ENCODE measurements at places on chromosomes 5 and 9.
A peak's percentile ranks its signal among the peaks of the same experiment; 100 is the strongest.

DNA sequence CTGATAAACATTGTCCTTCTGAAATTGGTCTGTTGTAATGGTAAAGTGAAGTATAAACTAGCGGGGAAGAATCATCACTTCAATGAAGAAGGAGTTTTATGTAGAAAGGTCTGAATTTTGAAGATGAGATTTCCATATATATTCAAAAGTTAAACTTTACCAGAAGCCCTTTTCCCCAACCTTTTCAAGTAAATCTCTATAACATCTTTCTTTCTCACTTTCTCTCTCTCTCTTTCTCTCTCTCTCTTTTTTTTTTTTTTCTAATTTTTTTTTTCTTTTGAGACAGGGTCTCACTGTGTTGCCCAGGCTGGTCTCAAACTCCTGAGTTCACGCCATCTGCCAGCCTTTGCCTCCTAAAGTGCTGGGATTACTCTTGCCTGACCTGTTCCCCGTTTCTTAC is 78.7 kb downstream of the NSD1 start:
- DNase-seq, result no peak

DNA sequence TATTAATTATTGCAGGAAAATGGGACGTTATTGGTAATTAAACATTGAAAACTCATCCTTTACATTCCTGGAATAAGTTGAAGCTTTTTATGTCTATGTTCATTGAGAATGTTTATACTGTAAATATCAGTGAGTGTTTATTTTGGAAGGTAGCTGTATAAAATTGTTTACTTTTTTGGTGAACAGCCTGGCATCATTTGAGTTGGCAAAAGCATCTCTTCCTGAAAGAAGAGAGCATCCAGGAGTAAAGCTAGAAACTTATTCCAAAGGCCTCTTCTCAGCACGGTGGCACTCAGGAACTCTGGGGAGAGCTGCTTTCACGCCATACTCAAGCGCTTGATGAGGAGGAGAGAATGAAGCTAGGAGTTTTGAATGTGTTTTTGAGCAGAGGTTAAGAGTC is 79.9 kb downstream of the GAPVD1 start:
- DNase-seq, result no peak

DNA sequence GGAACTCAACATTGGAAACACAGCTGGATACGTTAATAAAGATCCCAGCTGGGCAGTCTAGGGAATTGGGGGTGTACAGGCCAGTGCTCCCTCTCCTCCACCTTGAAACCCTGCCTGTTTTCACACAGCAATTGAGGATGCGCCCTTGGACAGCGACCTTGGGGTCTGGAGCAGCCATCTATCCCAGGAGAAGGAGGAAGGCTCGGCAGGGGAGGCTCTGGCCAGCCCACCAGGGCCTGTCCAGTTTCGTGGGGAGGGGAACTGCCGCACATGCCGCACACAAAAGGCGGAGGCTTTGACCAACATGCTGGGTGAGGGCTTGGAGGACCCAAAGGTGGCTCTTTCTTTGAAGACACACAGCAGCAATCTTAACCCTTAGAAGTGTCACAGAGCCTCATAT is 1.4 kb downstream of the COL23A1 start:
- no peak for DNase-seq

DNA sequence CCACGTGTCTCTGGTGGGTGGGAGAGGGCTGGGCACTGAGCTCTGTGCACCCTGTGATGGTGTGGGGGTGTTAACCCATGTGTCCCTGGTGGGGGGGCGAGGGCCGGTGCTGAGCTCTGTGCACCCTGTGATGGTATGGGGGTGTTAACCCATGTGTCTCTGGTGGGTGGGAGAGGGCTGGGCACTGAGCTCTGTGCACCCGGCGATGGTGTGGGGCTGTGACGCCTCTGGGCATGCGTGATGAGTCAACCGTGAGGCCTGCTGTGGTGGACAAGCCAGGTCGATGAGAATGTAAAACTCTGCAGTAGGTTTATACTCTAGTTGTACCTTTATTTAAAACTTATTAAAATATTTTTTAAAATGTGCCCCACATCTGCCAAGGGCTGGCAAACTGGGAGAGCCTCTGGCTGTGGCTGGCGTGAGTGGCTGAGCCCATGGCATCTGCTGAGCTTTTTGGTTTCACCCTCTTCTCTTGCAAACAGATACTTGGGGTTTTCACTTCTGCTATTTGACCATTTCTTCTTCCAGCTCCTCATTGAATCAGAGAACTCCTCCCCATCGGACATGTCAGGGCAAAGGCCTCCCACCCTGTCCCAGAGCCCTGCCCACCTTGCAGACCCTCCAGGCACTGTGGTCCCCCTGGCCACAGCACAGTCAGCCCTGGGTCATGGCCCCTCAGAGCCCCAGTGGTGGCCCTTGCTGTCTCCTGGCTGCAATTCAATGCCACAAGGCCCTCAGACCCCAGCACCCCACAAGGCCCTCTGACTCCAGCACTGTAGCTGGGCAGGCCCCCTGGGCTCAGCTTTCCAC is 18.5 kb upstream of the EXOC3 start:
- no peak for DNase-seq

GRCh38 chr5:163565931-163566608 is 60.7 kb downstream of the MAT2B start:
- DNase-seq, result no peak

DNA sequence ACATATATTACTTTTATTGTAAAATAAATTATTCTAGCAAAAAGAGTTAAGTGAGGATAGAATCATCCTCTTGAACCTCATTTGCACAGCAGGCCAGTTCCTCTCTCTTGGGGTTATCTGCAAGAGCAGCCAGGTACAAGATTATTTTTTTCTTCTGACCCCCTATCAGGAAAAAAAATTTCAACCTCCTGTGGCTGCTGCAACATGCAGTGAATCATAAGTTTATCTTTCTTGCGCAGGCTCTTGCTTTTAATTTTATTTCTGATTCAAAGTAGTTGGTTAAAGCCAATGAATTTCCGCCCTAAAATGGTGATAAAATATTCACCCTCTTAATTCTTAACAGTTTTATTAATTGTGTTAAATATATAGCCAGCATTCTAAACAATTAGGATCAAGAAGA is 69.7 kb upstream of the PPP3R2 start:
- DNase-seq, result no peak

DNA sequence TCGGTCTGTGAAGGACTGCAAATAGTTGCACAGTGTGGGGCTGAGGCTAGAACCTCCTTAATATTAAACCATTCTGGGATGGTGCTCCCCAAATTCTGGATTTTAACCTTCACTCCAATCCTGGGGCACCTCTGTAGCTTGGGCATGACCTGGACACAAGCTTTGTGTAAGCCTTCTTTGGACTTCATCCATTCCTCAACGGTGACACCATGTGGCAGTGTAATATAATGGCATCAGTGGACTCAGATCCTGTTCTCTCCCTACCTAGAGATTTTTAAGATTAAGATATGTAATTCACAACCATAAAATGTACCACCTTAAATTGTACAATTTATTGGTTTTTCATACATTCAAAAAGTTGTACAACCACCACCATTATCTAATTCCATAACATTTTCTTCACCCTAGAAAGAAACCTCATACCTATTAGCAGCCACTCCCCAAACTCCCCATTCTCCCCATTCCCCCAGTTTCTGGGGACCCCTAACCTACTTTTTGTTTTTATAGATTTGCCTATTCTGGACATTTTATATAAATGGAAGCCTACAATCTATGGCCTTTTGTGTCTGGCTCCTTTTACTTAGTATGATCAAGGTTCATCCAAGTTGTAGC is 4.8 kb upstream of the PLGRKT start:
- peak; percentile 10 for DNase-seq

DNA sequence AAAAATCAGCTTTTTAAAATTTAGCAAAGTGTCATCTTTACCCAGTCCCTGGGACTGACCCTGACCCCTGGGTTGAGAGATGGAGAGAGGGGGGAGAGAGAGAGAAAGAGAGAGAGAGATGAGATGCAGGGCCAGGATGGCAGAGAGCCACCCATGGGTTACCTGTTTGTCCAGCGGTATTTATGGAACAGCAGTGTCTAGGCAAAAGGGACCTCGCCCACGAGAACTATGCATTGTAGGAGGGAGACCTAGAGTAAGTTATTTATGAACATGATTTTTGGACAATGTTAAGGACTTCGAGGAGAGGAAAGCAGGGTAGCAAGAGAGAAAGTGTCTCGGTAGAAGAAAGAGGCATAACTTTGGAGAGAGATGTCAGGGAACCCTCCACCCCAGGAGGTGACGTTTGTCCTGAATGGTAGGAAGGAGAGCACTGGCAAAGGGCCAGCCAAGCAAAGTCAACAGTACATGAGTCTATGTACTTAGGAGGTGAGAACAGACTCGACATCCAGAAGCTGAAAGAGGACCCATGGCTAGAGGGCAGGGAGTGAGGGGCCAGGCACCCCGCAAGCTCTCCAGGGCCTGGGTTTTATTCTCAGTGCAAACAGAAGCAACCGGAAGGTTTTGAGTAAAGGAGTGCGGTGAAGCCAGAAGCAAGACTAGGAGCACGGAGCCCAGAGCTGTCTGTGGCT is 30.5 kb upstream of the MSX2 start:
- DNase-seq, result peak; percentile 1

- DNase-seq, result peak; percentile 88
Observed at GRCh38 chr5:1799602-1800471, at the start of gene MRPL36. MRPL36 (minus strand) TSS chr5:1799837; CDS start chr5:1798935, 902 bp downstream.

GRCh38 chr9:112858625-112859147 is 32.0 kb downstream of the SLC46A2 start:
- DNase-seq, result no peak

DNA sequence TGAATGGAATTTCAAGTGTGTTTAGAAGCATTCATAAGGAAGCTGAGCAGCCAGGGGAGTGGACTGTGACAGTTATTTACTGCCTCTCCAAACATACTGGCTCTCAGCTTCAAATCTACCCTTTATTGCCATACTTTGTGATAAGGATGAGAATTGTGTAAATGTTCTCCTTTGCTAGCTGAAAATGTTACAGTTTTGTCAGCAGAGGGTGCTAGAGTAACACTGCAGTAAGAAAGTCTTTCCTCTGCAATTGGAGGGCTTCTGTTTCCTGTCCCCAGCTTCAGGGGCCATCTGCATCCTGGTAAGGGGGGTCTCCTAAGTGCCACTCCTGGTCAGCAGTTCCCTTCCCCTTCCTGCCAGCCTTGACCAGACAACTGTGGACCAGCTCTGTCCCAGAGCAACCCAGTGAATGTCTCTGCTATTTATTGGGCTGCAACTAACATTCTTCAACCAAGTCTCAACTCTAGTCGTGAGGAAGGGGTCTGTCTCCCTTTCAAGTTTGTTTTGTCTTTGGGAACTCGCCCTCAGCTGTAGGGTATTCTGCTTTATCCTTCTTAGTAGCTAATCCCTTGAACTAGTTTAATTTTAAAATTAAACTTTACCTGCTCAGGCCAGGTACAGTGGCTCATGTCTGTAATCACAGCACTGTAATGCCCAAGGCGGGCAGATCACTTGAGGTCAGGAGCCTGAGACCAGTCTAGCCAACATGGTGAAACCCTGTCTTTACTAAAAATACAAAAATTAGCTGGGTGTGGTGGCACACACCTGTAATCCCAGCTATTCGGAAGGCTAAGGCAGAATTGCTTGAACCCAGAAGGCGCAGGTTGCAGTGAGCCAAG is 45.3 kb downstream of the RAPGEF6 start:
- DNase-seq, result peak; percentile 4

GRCh38 chr9:90774682-90775081 is 26.9 kb upstream of the SYK start:
- no peak for DNase-seq

- peak; percentile 59 for DNase-seq
Observed at GRCh38 chr9:107639426-107639825, 149.9 kb upstream of the KLF4 start.

DNA sequence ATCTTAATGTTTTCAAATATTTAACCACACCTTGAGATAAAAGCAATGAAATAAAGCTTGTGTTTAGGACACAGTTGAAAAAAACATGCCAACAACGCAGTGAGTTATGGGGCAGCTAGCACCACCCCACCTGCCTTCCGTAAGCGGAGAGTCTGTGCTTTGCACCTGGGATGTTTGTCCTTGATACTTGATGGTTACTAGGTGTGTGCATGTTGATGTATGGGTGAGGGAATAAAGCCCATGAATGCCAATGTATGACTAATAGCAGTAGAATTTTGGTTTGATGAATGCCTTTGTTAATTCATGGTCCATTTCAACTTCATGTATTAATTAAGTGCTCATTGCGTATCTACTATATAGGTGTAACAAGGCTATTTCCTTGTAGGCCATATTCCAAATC is 74.0 kb downstream of the PCSK5 start:
- DNase-seq, result no peak

DNA sequence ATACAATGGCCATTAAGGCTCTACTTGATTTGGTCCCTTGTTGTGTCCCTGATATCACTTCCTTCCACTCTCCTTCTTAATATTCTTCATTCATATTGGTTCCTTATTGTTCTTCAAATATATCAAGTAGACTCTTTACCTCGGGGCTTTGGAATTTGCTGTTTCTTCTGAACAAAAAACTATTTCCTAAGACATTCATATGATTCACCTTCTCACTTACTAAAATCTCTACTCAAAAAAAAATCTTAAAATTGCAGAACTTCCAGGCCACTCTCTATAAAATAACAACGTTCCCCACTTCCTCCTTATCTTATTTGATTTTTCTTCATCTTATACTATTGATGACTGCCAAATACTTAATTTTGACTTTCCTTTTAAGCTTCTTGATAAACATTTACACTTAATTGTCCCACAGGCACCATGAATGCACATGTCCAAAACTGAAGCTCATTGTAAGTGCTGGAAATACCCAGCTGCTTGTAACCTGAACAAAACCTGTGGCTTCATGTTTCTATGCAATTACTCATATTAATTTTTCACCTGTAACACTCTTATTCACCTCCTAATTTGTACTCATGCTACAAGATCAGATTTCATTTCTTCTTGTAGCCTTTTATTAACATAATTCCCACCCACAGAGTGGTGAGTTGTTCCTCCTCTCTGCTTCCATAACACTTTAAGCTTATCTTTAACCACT is 58.4 kb upstream of the NUDT12 start:
- DNase-seq, result peak; percentile 53

- no peak for DNase-seq
Observed at GRCh38 chr9:17398350-17398749, 180.5 kb upstream of the SH3GL2 start.

DNA sequence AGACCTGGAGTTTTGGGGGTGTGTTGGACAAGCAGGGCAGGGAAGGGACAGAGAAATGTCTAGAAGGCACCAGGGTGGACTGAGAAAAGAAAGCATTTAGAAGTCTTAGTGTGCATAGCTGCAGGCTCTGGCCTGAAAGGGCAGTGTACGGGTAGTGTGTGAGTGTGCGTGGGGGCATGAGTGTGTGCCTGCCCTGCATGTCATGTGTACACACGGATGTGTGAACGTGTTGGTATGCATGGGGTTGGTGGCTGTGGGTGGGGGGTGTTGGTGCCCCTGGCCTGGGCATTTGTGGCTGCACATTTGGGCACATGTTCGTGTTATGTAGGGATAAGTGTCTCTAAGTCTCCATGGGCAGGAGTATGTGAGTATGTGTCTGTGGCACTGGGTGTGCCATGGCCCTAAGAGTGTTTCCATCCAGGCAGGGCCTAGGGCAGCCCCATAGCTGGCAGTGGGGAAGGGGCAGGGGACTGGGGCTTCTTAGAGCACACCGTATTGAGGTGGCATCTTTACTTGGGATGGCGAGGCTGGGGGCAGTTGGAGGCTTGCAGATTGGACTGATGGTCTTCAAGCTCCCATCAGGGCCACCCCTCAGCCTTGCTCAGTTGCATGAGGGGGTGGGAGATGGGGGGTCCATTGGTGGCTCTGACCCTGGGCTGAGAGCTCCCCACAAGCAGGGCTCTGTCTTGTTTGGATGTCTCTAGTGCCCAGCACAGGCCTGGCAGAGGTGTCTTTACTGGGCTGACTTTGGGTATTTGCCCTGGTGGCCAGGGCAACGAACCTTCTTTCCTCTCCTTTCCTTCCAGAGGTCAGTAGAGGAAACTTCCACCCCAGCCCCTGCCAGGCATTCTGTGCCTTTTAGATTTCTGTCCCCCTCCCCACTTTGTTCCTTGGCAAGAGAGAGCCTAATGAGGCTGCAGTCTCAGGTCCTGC is 15.0 kb downstream of the PSD2 start:
- no peak for DNase-seq
